LHCN-M2 (cell line): ENCODE measurements at places on chromosomes 6 and 20.
A peak's percentile ranks its signal among the peaks of the same experiment; 100 is the strongest.

- DNase-seq: no peak
These were observed 47.4 kb upstream of the FOXC1 start for GRCh38 chr6:1562171-1562955.

GRCh38 chr20:38123021-38123587 lies 42.0 kb downstream of the TGM2 start:
- no peak for DNase-seq

- peak; percentile 68 for DNase-seq
These were observed 317.1 kb downstream of the ESR1 start for GRCh38 chr6:152124429-152125074.

DNA sequence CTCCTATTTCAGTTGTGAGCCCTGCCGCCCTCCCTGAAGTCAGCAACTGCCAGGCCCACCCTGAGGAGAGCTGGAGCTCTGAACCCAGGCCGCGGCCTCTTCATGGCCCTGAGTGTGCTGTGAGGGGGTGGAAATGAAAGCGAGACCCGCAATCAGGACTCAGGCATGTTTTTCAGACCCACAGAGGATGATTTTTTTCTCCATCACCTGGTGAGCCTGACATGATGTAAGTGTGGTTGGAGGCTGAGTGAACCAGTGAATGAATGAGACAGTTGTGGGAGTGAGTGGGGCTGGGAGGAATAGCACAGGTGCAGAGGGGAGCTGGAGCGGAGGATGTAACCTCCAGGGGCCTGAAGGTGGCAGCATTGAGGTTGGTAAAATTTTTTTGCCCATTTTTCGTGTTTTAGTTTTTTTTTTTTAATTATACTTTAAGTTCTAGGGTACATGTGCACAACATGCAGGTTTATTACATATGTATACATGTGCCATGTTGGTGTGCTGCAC lies 18.3 kb downstream of the RAET1L start:
- DNase-seq: peak; percentile 43

GRCh38 chr6:139402876-139403386 lies 28.5 kb upstream of the CITED2 start:
- DNase-seq: peak; percentile 67
